ENCODE measurements at places on chromosomes 11 and 22.

- DNase-seq = no peak
These were observed 478.2 kb downstream of the BUD13 start for GRCh38 chr11:116294630-116295029.

- DNase-seq = no peak
These were observed 24.1 kb upstream of the ANO1 start for GRCh38 chr11:70054004-70054403.

- DNase-seq = no peak
These were observed 47.8 kb downstream of the FANCF start for GRCh38 chr11:22577854-22578253.

- no peak for DNase-seq
These were observed 129.1 kb downstream of the COMMD9 start for GRCh38 chr11:36160091-36160490.

DNA sequence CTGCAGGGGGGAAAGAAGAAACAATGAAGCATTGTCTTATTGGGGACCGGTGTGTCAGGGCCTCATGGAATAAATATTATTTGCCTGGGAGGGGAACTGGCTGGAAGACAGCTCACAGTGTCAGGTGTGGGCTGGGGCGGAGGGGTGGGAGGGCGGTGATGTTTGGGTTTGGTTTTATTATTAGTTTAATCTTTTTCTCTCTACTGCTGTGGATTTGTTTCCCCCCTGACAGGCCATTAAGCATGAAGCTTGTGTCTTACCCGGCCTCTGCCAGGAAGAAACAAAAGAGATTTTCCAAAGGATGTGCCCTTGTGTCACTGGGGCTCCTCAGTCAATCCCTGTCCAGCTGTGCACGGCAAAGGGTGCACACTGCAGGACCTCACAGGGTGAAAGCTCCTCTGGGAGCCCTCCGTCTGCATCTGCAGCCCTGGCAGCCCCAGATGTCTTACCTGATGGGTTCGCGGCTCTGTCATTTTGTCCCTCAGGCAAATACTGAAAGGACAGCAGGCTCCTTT is 203.1 kb upstream of the TMEM45B start:
- DNase-seq = no peak

GRCh38 chr11:72069200-72069599 is 11.1 kb downstream of the NUMA1 start:
- DNase-seq = no peak

GRCh38 chr11:128231845-128232410 is 355.4 kb downstream of the ETS1 start:
- DNase-seq = no peak

GRCh38 chr11:44267006-44267749 is 42.8 kb downstream of the ALX4 start:
- DNase-seq = no peak

- DNase-seq = no peak
These were observed 21.1 kb downstream of the NCAPD3 start for GRCh38 chr11:134202661-134203060.

DNA sequence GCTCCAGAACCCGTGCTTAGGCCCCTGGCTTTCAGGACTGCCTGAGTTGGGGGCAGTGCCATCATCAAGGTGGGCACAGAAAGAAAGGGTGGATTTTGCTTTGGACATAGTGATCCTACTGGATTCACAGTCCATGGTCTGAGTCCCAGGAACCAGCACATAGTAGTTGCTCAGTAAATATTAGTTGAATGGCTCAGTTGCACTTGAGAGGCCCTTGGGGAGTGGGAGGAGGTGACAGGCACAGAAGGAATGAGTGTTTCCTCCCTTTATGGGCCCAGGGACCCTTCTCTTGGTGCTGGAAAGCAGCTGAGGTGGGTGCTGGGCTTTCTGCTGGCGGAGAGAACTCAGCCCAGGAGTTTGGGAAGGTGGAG is 16.6 kb downstream of the ARHGEF17 start:
- no peak for DNase-seq

GRCh38 chr22:38943201-38943600 is 14.2 kb upstream of the APOBEC3A start:
- no peak for DNase-seq

DNA sequence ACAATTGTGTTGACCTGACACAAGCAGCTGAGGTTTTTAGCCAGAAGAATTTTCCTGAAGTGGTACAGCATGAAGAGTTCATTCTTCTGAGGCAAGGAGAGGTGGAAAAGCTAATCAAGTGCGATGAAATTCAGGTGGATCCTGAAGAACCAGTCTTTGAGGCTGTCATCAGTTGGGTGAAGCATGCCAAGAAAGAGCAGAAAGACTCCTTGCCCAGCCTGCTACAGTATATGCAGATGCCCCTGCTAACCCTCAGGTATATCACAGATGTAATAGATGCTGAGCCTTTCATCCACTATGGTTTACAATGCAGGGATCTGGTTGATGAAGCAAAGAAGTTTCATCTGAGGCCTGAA is 12.9 kb upstream of the SCARF2 start:
- DNase-seq = no peak

DNA sequence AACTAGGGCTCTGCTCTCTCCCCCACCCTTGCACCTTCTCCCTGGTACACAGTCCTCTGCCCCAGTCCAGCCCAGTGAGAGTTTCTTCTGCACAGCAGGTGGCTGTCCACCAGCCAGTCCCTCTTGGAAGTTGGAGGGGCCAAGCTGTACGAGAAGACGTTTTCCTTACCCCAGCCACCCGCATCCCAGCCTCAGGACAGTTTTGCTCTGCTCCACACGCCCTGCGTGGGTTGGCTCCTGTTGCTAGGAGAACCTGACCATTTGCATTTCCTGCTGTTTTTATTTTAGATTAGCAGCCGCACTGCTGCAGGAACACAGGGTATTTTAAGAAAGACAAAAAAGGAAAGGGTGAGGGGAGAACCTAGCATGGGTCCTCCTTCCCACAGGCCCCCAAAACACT is 17.6 kb upstream of the NRGN start:
- DNase-seq = no peak

DNA sequence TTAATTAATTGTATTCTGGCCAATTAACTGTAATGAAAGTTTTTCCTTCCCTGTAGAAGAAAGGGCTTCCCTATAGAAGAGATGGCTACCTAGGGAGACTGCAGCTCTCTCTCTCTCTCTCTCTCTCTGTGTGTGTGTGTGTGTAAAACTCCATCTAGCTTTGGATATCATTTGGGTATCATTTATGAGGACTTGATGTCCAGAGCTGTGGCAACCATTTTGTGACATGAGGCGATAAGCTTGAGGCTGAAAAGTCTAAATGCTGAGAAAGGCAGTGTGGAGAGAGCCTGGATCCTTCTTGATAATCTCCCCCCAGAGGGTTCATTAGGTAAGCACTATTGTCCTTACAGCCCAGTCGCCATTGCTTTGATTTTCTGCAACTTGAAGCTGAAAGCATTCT is 30.7 kb upstream of the RASD2 start:
- no peak for DNase-seq

GRCh38 chr11:75204012-75204674 is 36.4 kb upstream of the TPBGL start:
- DNase-seq = no peak

GRCh38 chr11:47302853-47303252 is 32.9 kb downstream of the MADD start:
- DNase-seq = no peak

DNA sequence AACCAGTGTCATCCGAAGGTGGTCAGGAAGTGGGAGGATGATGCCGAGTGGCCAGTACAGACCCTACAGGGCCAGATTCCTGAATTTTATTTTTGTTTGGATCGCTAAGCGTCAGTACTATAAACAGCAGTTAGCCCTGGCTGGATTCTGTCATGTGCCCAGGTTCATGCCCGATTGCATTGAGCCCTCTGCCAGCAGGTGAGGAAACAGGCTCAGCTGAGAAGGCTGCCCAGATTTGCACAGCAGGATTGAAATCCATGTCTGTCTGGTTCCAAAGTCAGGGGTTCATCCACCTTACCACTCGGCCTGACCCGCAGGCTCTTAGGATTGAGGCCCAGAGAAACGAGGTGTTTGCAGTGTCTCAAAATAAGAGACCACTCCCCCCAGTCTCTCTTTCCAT is 9.1 kb upstream of the TBC1D22A start:
- DNase-seq = no peak

DNA sequence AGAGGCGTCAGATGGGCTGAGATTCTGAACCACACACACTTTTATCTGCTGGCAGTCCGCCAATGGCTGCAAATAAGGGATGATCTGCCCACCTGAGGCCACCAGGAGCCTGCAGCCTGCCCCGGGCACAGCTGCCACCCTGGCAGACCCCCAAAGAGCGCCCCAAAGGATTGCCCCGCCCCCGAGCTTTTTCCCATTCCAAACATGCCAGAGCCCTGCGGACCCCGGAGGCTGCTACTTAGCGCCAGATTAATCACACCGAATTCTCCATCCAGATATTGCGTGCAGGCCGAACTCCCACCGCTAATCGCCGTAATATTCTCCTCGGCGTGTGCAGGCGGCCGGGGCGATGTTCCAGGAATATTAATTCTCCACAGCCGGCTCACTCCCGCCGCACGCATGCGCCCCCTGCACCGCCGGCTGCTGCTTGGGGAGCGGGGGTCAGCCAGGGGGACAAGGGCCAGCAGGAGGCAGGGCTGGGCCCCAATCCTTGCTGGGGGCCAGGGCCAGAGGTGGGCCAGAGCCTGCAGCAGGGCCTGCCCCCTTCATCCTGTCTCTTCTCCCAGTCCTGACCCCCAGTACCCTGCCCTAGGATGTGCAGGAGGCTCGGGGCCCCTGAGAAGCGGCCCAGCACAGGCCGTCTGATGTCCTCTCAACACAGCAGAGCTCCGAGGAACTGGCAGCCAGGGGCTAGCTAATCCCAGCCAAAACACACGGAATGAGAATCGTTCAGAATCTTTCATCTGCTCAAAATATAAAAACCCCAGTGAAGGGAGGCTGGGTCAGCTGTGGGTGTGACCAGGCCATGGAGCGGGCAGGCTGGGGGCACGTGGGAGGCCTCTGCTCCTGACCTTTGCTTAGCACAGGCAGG is 19.5 kb upstream of the TCF20 start:
- no peak for DNase-seq

GRCh38 chr11:127651888-127652221 is 651.3 kb upstream of the KIRREL3 start:
- no peak for DNase-seq

DNA sequence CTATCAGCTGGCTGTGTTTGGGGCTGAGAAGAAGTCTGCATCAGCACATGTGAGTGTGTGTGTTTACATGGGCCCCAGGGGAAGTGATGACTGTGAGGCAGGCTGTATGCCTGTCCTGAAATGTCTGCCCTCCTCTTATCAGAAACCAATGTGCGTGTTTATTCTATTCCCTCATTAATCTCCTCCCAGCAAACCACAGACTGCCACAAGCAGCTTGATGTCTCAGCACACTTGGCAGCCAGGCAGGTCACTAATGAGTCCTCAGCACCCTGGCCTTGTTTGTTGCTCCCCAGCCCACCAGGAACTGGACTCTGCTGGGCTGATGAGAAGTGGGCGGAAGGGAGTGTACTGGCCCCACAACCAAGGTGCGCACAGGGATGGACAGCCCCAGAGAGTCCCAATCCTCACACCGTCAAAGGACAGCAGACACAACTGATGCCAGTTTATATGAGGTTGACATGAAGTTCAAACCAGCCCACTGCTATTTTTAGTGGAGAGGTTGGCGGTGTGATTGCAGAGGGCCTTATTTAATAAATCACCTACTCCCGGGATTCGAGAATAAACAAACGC is 225.8 kb downstream of the ETS1 start:
- DNase-seq = no peak

GRCh38 chr11:44702889-44703288 is 23.9 kb upstream of the TSPAN18 start:
- no peak for DNase-seq
